ENCODE measurements at places on chromosomes 4 and X.
A peak's percentile ranks its signal among the peaks of the same experiment; 100 is the strongest.

DNA sequence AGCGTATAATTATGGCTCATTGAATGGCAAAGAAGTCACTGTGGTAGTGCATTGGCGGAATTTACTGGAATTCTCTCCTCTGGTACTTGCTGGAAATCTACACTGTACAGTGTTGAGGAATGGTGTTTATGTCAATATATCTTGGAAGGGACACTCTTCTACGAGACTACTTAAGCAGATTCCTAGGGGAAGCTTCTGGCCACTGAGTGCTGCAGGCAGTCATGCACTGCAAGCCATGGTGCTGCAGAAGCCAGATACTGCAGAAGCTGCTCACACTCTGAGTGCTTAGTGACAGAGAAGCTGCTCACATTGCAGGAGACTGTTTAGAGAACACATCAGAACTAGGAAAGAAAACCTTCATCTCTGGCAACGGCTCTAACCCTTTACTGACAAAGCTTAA lies 725.0 kb downstream of the CCSER1 start:
- DNase-seq, result no peak

GRCh38 chrX:21764008-21764407 lies 6.1 kb upstream of the SMPX start:
- DNase-seq, result no peak

DNA sequence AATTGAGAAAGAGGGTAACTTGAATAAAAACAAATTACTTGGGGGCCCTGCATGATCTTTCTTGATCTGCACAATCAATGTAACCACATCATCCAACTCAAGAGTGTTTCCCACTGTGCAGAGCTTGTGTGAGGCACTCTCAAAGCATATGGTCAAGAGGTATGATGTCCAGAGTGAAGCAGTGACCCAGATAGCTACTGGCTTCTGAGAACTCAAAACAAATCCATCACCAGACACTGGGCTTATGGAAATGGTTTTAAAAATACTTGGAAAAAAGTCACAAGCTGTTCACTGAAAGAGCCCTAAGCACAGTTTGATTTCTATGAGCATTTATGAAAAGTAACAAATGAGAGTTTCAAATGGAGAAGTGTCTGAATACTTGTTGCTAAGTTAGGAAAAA lies 361.0 kb downstream of the GRXCR1 start:
- no peak for DNase-seq

GRCh38 chrX:21675931-21676330 lies 17.8 kb upstream of the KLHL34 start:
- no peak for DNase-seq

- DNase-seq, result no peak
Observed at GRCh38 chr4:104413487-104413886, 81.2 kb downstream of the CXXC4 start.

GRCh38 chr4:86269354-86269753 lies 90.5 kb downstream of the MAPK10 start:
- no peak for DNase-seq

- DNase-seq, result no peak
Observed at GRCh38 chr4:186472948-186473347, 82.4 kb downstream of the MTNR1A start.

- no peak for DNase-seq
Observed at GRCh38 chr4:27276307-27277073, 415.8 kb downstream of the STIM2 start.

DNA sequence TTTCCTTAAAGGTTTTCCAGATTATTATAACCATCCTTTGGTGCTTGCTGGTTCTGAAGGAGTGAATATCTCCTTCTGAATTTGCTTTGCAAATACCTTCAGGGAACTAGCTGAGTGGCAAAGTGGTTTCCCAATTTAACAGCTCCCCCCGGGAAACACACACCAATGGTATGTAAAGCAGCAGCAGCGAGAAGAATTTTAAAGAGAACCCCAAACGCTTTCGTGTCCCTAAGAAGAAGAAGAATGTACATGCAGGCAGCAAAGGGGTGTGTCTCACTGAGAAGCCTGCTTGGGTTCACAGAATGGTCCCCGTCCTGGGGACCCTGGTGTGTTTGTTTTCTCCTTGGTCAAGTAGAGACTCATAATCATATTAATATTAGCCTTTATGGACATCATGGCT lies 4.2 kb upstream of the AKAP17A start:
- DNase-seq, result no peak

- DNase-seq, result no peak
Observed at GRCh38 chr4:112142182-112142581, 3.1 kb upstream of the FAM241A start.

DNA sequence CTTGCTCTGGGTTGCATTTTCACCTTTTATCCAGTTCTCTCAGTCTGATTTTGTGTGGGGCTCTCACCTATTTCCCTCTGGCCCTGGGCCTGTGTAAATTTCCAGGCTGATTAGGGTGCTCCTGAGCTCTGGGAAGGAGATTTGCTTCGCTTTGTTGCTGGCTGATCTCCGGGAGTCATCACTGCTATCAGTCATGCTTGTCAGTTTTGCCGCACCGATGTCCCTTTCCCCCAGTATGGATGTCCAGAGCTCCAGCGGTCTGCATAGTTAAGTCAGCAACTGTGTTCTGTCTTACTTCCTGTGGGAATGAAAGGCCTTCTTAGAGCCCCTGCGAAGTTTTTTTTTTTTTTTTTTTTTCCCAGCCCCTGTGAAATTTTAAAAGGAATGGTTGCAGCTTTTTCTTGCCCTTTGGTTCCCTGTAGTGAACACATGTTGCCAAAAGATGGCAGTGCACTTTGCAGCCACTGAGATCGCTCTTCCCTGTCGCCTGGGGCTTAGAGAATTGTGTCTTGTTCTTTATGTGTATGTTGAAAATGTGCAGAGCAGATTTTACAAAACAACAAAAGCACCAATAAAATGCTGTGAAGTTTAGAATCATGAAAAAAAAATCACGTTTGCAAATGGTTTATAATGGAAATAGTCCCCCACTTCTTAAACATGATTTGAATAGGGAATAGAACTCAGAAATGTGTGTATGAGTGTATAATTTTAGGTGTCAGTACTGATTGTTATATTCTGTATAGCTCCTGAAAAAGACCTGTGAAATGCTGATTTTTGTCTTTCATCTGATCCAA lies 109.1 kb upstream of the SLC4A4 start:
- peak; percentile 39 for DNase-seq

DNA sequence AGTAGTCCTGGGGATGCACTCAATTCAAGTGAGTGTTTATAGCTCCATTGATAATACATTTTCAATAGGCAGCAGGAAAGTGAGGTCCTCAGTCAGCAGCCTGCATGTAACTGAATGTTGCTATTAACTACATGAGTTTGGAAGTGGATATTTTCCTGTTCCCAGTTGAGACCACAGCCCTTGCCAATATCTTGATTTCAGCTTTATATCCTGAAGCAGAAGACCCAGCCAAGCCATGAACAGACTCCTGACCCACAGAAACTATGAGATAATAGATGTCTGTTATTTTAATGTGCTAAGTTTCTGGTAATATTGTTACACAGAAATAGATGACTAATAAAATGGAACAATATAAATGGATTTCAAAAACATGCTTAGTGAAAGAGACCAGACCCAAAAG lies 63.7 kb downstream of the VSIG4 start:
- no peak for DNase-seq

DNA sequence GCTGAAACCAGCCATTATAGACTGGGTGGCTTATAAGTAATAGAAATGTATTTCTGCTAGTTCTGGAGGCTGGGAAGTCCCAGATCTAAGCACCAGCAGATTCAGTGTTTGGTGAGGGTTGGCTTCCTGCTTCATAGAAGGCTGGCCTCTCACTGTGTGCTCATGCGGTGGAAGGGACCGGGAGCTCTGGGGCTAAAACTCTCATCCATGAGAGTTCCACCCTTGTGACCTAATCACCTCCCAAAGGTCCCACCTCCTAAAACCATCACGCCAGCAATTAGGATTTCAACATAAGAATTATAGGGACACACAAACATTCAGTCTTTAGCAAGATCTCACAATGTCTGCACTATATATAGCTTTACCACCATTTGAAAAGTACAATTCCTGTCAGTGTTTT lies 215.2 kb downstream of the CBR4 start:
- no peak for DNase-seq

DNA sequence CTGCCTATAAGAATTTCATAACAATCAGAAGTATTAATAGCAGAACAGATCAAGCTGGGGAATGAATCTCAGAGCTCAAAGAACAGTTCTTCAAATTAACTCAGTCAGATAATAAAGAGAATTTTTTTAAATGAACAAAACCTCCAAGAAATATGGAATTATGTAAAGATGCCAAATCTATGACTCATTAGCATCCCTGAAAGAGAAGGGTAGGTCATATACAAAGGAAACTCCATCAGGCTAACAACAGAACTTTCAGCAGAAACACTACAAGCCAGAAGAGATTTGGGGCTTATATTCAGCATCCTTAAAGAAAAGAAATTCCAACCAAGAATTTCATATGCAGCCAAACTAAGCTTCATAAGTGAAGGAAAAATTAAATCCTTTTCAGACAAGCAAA lies 28.6 kb downstream of the CBR4 start:
- DNase-seq, result no peak

DNA sequence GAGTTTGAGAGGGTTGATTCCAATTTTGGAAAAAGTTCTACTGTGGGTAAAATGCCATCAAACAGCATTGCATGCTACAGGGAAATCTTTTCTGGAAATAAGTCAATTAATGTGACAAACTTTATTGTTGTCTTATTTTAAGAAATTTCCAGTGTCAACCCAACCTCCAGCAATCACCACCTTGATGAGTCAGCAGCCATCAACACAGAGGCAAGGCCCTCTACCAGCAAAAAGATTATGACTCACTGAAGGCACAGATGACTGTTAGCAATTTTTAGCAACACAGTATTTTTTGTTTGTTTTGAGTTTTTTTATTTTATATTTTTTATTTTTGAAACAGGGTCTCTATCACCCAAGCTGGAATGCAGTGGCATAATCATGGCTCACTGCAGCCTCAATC lies 165.4 kb upstream of the C1QTNF7 start:
- DNase-seq, result no peak

- no peak for DNase-seq
Observed at GRCh38 chr4:163595580-163595979, 101.1 kb downstream of the TMA16 start.

DNA sequence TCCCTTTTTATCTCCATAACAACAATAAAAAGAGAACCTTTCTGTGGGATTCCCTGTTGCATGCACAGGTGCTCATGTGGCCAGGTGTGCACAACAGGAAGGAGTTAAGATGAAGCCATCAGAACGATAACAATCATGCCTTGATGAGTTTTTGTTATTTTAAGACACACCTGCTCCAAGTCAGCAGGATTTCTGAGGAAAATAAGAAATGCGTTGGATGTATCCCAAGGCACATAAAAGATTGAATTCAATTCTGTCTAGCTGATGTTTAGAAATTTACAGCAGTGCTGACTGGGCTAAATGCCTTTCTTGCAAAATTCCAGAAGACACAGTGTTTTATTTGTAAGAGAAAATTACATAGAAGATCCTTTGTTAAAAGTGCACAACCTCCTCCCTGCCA lies 1678.2 kb downstream of the ARAP2 start:
- no peak for DNase-seq

GRCh38 chrX:44253575-44253942 lies 89.9 kb downstream of the EFHC2 start:
- no peak for DNase-seq

DNA sequence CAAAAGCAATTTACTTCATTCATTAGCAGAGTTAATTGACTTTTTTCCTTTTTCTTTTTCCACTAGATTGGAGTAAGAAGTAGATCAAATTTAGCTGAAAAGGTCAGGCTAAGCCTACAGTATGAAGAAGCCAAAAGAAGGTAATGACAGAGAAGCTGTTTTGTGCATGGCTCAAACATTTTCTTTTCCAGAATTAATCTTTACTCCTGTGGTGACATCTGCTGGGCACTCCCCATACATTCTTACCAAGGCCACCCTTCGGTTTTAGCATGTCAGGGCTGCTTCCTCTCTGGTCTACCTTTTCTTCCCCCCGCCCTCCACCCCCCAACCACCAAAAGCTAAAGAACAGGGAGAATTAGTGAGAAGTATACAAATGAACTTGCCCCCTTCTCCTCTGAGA lies 70.2 kb downstream of the CLDN22 start:
- peak; percentile 6 for DNase-seq

DNA sequence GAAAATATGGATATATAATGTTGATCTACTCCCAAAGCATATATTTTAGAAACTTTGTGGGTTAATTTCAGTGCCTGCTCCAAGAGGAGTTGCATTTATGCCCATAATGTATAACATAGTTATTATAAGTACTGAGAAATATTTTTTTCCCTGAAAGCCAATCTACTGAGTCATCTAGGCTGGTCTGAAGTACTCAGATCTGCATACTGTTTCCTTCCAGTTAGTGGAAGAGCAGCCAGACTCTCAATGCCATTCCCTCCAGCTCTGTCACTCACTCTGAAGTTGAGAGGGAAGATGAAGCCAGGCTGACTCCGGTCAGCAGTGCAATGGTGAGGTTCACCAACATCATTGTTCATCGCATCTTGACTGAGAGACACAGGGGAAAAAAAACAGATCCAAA lies 505.1 kb downstream of the PPARGC1A start:
- DNase-seq, result no peak

DNA sequence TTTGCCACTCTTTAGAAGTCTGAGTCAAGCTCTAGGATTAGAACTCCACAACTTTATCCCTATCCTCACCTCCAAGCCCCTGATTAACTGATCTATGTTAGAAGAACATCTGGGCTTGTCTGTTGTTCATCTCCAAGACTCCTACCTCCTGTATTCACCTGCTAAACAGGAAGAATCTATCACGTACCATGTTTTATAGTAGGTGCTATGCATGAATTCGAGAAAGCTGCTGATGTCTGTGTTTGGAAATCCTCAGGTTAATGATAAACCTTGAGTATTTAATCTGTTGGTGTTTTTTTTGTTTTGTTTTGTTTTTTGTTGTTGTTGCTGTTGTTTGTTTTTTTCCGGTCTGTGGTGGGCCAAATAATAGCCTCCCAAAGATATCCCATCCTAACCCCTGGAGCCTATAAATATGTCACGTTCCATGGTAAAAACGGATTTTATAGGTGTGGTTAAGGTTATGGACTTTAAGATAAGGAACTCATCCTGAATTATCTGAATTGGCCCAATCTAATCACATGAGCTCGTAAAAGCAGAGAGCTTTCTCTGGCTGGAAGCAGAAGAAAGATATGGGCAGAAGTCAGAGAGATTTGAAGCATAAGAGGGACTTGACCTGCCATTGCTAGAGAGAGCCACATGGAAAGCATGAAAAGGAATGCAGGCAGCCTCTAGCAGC lies 101.2 kb upstream of the DUSP21 start:
- no peak for DNase-seq

DNA sequence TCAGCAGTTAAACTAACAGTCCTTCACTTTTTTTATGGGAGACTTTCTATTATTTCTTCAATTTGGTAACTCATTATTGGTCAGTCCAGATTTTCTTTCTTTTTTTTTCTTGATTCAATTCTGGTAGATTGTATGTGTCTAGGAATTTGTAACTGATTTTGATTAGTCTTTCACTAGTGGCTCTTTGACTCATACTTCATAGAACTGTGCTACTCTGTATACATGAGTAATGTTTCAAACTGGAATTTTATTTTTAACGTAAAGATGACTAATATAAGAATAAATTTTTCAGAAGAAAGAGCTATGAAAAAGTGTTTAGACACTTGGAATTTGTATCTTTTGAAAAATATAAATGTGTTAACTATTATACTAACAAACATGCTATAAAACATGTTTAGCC lies 813.0 kb downstream of the TRAM1L1 start:
- DNase-seq, result no peak

Measured in RPMI8226 (cell line).